ENCODE measurements at places on chromosomes 7 and 10.

GRCh38 chr10:59513558-59513957 lies 151.2 kb upstream of the FAM13C start:
- H3K36me3 ChIP-seq = no peaks in the 10 kb centered on the region
- H3K27ac ChIP-seq = no peak overlapping the region

DNA sequence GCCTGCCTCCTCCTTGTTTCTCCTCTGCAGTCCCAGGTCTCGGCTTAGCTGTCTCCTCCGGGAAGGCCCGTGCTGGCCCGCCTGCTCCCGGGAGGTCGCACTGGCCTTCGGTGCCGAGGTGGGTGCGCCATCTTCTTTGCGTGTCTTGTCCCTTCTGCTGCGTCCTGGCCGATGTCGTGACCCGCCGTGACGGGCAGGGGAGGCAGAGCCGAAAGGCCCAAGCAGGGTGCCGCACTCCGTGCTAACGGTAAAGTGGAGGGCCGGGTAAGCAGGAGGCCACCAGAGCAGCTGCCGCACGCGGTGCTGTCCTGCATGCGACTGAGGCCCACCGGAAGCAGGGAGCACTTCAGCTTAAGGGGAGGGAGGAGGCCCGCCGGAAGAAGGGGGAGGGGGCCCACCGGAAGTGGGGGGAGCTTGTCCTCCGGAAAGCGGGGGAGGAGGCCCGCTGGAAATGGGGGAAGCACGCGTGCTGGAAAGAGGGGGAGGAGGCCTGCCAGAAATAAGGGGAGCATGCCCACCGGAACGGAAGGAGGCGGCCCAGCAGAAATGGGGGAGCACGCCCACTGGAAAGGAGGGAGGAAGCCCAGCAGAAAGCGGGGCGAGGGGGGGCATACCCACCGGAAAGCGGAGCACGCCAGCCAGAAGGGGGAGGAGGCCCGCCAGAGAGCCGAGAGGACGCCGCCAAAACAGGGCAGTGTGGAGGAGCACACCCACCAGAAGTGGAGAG lies 71.4 kb downstream of the PROSER2 start:
- H3K4me3 ChIP-seq = no peak overlapping the region
- no peak for DNase-seq
- no peaks in the 10 kb centered on the region for H3K27me3 ChIP-seq

GRCh38 chr10:15735763-15736162 lies 16.0 kb upstream of the ITGA8 start:
- no peaks in the 10 kb centered on the region for H3K27me3 ChIP-seq
- peak; percentile 15 for DNase-seq
- no peak overlapping the region for H3K27ac ChIP-seq

- H3K36me3 ChIP-seq = no peaks in the 10 kb centered on the region
- no peak overlapping the region for H3K4me3 ChIP-seq
- no peak overlapping the region for H3K27ac ChIP-seq
Measured at GRCh38 chr10:126398924-126399323, 10.6 kb upstream of the ADAM12 start.

DNA sequence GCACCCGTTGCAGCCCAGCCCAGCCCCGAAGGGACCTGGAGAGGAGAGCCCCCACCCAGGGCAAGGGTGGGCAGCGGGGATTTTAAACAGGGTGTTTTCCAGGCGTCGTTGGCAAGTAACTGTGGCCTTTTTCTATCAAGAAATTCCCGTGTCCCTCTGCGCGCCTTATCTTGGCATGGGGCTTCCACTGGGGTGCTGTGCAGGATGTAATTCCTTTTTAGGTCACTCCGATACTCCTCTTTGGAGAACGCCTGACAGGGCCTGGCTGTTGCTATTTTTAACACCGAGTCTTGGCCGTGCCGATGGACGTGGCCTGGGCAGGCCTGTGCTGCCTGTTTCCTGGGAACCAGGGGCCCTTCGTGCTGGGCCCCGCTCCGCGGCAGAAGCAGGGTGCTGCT lies 93.8 kb downstream of the INPP5A start:
- H3K27ac ChIP-seq = no peak overlapping the region
- no peak for DNase-seq
- H3K36me3 ChIP-seq = no peaks in the 10 kb centered on the region
- H3K4me1 ChIP-seq = no peaks in the 10 kb centered on the region
- H3K4me3 ChIP-seq = no peak overlapping the region

DNA sequence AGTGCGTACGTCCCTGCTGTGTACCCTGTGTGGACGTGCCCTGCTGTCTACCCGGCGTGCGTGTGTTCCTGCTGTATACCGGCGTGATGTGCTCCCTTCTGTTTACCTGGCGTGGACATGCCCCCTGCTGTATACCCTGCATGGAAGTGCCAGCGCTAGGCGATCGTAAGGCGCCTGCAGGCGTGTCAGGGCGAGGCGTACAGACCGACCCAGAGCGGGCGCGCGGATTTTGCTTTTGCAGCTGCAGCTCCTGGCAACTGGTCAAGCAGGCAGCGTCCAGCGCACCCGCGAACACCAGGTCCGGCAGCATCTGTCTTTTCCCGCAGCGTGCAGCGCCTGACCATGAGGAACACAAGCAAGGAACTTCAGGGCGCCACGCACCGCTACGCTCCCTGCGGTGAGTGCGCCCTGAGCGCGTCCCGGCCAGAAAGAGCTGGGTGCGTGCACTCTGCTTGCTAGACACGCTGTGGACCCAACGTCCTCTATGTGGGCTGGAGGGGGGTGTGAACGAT lies 680 bp downstream of the C7orf57 start:
- H3K4me1 ChIP-seq = peaks cover 2% of the 10 kb centered on the region
- peak; percentile 65 for DNase-seq
- H3K27me3 ChIP-seq = peaks cover 66% of the 10 kb centered on the region
- H3K27ac ChIP-seq = no peak overlapping the region

DNA sequence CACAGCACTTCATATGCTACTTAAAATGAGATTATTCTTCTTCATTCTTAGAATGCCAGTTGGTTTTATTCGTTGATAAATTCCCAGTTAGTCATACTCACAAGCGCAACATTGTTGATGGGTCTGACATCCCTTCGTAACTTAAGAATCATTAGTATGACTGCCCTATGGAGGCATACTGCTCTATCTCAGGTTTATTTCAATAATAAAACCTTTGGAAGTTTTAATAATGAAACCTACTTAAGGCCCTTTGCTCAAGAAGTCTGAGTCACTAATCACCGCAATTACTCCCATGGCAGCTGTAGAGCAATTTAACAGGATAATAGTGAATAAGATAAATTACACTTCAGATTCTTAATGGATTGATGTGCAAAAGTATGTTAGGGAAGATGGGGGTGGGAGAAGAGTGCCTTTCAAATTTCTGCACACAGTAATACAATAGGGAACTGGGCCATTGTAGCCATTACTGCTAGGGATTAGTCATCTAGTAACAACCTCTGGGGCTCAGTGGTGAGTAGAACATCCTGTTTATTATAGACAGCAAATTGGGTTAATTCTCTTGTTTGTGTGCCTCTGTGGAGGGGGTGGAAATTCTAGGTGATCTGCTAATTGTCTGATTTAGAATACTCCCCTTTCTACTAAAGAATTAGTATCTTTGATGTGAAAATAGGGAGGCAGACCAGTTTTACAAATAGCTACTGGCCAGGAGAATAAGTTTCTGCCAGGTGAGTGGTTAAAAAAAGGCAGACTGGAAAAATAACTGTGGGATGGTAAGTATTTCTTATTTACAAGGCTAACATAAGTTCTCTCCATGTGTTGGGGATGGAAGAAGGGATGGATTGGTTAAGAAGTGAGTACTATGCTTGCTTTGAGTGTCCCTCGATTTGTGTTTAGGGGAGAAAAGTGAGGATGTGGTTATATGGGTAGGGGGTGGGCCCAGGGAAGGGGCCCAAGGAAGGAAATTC lies 74.5 kb upstream of the VKORC1L1 start:
- no peaks in the 10 kb centered on the region for H3K36me3 ChIP-seq
- peak; percentile 31 for DNase-seq
- H3K4me3 ChIP-seq = no peak overlapping the region
- H3K4me1 ChIP-seq = peaks cover 6% of the 10 kb centered on the region
- no peak overlapping the region for H3K27ac ChIP-seq

DNA sequence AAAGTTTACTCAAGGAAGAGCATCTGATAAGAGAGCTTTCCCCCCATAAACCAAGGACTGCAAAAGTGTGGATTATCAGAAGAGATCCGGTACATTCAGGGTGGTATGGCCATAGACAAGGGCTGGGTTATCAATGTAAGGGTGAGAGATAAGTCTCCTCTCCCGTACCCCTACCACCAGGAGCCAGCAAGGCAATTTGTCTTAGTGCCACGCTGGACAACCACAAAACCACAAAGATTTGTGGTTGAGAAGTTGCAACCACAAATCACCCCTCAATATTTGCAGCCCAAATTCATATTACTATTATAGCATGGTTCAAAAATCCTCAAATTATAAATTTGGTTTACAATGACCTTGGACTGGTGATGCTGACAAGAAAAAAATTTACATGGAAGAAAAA lies 2.3 kb upstream of the ZSCAN25 start:
- H3K27me3 ChIP-seq = peaks cover 6% of the 10 kb centered on the region
- no peaks in the 10 kb centered on the region for H3K36me3 ChIP-seq
- peaks cover 6% of the 10 kb centered on the region for H3K4me1 ChIP-seq
- no peak for DNase-seq
- H3K27ac ChIP-seq = no peak overlapping the region
- H3K4me3 ChIP-seq = no peak overlapping the region

- no peaks in the 10 kb centered on the region for H3K36me3 ChIP-seq
- no peak overlapping the region for H3K27ac ChIP-seq
- DNase-seq = no peak
- no peaks in the 10 kb centered on the region for H3K27me3 ChIP-seq
- H3K4me3 ChIP-seq = no peak overlapping the region
Measured at GRCh38 chr7:140316165-140316661, 82.1 kb downstream of the SLC37A3 start.

- H3K27ac ChIP-seq = no peak overlapping the region
- no peaks in the 10 kb centered on the region for H3K36me3 ChIP-seq
- peak; percentile 40 for DNase-seq
Measured at GRCh38 chr7:148622887-148623585, 32.5 kb downstream of the C7orf33 start.

DNA sequence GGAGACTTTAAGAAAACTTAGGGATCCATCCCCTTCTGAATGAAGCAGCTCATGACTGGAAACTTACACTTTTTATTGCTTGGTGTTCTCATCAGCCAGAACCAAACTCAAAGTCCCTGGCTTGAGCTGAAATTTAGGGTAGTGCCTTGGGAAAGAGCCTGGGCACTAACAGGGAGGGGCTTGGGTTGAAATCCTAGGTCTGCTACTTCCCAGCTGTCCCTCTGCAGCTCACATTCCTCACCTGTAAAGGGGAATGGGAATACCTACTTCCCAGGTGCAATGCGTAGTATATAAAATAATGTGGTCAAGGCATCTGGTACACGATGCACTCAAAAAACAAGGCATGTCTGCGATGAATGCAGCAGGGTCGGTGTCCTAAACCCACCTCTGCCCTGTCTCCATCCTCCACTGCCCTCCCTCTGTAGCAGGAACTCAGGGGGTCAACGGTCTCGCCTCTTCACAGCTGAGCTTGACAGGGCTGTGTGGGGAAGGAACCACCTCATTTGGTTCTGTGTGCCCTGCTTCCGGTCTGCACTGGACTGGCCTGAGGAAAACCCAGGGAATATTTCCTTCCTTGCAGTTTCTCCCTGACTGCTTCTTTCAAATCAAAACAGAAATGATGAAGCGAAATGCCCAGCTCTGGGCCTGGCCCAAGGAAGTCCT lies 80.0 kb downstream of the COBL start:
- no peak overlapping the region for H3K4me3 ChIP-seq
- no peaks in the 10 kb centered on the region for H3K36me3 ChIP-seq
- H3K27ac ChIP-seq = no peak overlapping the region
- H3K4me1 ChIP-seq = peaks cover 40% of the 10 kb centered on the region
- no peak for DNase-seq
